ENCODE measurements at places on chromosomes 1 and 21.

DNA sequence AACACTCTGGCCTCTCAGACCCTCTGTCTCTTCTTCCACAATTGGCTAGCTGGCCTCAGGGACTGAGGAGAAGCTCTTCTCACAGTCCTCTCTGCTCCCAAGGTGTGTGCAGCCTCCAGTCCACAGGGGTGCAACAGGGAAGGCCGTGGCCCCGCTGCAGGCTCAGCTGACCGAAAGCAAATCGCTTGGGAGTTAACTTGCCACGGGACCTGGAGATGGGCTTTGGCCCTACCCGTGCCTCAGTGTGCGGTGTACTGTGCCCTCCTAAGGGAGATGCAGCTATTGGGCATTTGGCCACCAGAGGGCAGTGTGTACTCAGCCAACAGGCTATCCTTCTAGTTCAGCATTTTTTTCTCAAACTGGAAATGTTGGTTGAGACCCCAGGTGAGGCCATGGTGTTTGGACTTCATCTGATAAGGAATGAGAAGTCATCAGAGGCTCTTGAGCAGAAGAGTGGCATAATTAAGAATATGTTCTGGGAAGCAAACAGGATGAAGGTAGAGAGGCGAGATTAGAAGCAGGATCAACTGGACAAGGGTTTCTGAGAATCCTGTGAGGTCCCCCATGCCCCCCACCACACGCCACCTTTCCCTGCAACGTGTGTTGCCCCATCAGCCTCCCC, 42.5 kb upstream of the TMEM125 start:
- peak; percentile 96 for DNase-seq

DNA sequence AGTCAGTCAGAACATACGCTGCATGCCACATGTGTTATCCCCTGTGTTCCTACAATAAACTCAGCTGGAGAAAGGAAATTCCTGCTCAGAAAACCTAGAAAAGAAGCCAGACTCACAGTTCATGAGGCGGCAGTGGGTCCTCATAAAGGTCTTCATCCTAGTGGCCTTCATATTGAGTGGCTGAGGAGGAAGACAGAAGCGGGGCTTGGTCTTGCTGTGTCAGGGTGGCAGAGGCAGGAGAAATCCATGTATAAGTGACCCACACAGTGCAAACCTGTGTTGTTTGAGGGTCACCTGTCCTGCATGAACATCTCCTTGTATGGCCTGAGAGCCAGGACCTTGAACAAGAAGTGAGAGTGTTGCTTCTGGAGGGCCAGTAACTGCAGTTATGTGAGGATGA, 4.0 kb upstream of the WNT3A start:
- DNase-seq, result no peak

- DNase-seq, result no peak
Measured at GRCh38 chr1:197799271-197799670, 24.0 kb upstream of the DENND1B start.

- no peak for DNase-seq
Measured at GRCh38 chr1:63984257-63984929, 210.6 kb downstream of the ROR1 start.

DNA sequence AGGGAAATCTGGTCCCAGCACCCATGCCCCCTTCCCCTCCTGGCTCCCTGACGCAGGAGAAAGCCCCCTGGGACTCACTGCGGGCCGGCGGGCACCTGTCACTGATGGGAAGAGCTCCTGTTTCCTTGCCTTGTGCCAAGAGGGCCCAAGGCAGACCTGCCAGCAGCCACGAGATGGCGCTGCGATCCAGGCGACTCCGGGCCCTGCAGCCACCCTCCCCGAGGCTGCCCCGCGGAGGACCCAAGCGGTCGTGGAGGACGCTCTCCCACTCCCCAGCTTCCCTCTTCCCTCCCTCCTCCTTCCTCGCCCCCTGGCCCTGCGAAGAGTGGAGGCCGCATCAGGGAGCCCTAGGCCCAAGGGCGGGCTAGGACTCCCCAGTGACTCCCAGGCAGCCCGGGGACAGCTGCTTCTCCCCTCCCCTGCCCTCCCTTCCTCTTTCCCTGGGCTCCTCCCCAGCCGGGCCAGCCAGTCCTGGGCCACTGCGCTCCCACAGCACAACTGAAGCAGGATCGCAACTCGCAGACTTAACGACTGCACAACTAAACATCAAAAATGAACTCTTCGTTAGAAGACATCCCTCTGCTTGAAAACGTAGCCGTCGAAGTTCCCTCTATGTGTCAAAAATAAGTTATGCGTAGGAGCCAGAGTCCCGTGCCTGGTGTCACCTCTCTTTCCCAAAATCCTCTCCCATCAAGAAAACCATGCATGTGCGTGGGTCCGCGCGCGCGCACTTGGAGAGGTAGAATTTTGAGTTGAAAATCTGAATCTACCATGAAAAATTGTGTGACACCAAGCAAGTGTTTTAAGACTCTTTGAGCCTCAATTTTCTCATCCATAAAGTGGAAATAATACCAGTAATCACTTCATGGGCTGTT, 34.2 kb downstream of the BATF3 start:
- DNase-seq, result peak; percentile 92

DNA sequence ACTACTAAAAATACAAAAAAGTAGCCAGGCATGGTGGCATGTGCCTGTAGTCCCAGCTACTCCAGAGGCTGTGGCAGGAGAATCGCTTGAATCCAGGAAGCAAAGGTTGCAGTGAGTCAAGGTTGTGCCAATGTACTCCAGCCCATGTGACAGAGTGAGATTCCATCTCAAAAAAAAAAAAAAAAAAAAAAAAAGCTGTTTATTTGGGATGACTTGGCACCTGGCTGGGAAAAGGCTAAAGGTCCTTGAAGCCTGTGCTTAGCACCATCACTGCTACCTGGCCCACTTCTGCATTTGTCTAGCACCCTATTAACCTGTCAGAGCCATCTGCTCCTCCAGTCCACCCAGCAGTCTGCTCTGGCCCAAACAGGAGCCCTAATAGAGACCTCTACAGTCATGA, 25.0 kb downstream of the PRDX6 start:
- DNase-seq, result no peak

- peak; percentile 50 for DNase-seq
Measured at GRCh38 chr1:41558761-41559171, 74.3 kb upstream of the EDN2 start.

DNA sequence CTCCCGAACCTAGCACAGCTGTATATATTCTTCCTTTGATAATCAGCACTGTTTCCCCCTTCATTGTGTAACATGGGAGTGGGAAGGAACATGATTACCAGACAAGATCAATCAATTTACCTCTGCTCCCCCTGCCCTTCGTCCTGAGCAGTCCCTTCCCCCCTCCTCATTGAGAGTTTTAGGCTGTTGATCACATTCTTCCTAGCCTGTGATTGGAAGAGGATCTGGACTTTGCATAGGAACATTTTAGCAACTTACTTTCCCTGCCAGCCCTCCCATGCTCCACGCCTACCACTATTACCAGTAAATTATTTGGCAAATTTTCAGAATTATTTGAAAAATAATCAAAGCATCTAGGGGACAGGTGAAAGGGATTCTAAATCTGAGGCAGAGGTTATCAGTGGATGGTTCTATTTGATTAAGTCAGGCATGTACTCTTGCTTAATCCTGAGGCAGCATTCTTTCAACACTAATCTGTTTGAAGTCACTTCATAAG, 62.7 kb upstream of the ABCD3 start:
- DNase-seq, result no peak

DNA sequence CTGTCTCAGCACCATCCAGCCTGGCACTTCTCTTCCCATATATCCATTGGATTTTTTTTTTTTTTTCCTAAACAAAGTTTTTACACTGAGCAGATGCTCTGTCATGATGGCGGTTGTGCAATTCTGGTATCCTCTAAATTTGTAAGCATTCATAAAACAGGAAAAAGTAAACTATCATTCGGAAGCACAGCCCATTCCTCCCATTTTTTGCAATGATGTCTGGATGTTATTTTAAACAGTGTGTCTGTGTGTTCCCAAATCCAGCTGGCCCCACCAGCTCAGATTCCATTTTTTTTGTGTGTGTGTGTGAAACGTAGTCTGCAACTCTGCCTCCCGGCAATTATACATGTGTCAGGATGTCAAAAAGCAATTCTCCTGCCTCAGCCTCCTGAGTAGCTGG, 33.5 kb downstream of the PDPN start:
- no peak for DNase-seq

GRCh38 chr1:165152109-165152508, 204.4 kb downstream of the LMX1A start:
- DNase-seq, result no peak

DNA sequence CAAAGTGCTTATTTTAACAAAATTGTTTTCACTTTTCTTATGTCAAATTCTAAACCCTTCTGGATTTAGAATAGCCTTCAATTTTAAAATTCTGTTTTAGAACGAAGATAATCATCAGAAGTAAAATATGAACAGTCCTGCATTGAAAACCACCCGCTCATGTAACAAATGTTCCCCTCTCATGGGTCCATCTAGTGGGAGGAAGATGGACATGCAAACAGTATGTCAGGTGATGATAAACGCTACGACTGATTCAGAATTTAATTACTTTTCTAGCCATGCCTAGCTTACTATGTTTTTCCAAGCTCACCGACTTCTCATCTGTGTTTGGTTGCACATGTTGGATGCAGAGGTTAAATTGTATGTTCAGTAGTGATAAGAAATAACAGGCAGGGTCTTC, 23.5 kb downstream of the SOD1 start:
- DNase-seq, result no peak

DNA sequence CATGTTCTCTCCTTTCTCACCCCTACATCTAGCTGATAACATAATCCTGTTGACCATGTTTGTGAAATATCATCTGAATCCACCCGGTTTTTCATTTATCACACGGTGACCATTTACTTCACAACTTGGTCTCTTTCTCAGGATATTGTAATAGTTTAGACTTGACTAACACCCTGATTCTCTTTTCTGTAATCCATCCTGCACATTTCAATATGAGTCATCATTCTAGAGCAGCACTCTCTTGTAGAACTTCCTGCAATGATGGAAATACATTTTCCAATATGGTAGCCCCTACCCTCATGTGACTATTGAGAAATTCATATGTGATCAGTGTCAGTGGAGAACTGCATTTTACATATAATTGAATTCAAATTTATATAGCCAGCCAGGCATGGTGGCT, 2.3 kb upstream of the JAM2 start:
- DNase-seq, result no peak

- no peak for DNase-seq
Measured at GRCh38 chr1:19774180-19774785, 25.4 kb downstream of the TMCO4 start.

DNA sequence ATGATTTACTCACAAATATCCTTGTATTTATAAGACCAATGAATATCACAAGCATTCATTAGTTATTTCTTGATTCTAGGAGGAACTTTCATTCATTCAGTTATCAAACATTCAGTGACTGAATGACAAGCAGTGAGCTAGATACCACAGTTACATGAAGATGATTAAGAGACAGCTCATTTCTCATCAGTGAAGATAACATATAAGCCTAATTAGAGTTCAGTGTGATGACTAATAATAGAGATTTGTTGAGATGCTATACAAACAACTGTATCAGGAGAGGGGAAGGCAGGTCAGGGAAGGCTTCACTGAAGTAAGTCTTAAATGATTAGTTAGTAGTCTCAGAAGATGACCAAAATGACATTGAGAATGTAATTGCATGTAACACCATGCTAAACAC, 14.6 kb upstream of the C1orf105 start:
- DNase-seq, result no peak

DNA sequence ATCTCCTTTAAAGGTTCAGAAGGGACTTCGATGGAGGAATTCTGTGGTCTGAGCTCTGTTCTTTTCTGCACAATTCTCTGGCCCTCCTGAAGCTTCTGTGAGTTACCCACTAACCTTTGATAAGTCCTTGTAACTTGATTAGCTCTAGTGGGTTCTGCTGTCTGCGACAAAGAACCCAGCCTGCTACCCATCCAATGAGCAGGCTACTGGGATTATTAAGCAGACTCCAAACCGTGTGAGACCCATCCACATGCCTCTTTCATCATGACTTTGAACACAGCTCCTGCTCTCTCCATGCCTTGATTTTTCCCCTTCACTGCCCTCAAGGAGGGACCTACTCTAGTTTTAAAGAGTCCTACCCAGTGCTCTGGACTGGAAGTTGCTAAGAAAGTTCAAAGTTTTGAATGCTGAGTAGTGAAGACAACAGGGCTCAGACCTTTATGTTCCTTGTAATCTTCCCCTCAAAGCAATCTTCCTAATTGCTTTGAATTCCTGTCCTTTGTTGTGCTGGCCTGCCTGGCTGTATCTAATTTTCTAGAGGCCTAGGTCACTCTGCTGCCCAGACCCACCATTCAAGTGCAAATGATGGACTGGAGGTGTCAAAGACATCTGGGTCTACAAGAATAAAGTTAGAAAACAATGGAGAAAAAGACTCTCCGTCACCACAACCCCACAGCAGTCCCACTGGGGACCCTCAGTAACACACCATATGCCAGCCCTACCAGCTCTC, 146.9 kb downstream of the RHOU start:
- DNase-seq, result no peak

GRCh38 chr1:195697130-195697529, 911.1 kb downstream of the KCNT2 start:
- DNase-seq, result no peak

- DNase-seq, result no peak
Measured at GRCh38 chr21:31537872-31538576, 121.5 kb upstream of the SOD1 start.

DNA sequence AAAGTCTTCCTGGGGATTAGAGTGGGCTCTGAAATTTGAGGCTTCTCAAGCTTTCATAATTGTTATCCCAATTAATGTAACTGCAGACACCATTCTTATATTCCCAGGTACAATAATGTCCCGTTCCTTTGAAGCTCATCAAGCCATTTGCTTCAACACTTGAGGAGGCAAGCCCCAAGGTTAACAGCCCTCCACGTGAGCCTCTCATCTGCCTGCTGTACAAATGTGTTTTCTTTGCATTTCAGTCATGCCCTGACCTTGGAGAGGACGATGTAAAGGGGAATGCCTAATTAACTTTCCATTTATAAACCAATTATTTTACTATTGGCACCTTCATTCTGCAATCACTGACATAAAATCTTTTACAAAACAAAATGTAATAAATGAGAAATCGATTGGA, 106.3 kb downstream of the SETD4 start:
- no peak for DNase-seq

- no peak for DNase-seq
Measured at GRCh38 chr1:47703981-47704596, 266.2 kb downstream of the FOXD2 start.

- no peak for DNase-seq
Measured at GRCh38 chr1:3404301-3404700, 50.2 kb upstream of the ARHGEF16 start.

DNA sequence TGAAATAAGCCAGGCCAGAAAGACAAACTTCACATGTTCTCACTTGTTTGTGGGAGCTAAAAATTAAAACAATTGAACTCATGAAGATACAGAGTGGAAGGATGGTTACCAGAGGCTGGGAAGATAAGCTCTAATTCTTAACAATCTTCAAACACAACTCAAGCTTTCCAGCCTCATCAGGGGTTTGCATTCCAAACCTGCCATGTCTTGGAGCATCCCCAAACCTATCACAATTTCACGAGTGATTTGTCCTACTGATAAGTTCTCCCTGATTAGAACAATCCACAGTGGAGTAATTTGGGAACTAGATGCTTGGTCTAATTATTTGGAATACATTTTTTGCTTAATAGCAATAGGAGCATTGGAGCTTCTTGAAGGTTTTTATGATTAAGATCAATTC, 418.5 kb upstream of the PKN2 start:
- DNase-seq, result no peak

Measured in activated CD8-positive, alpha-beta memory T cell treated with anti-CD3 and anti-CD28 coated beads, Interleukin-2, amount 50 U/mL, for 48 hours (primary cell).